Prostate gland (tissue), 2 donors: ENCODE measurements at places on chromosomes 12 and 14.

DNA sequence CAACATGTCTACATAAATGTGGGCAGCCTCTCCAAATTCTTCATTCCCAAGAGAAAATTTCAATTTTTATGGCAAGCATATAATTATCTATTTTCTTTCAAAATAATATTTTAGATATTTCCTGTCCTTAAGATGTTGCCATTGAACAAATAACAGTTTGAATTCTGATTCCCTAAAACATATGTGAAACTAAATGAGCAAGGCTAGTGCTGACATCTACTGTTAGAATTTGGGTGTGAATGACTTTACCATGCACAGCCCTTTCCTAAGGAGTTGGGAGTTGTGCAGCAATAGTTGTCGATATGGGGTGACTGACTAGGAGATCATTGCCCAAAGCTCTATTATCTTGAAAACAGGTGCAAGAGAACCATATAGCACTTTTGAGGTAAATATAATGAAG lies 108.2 kb upstream of the SLC38A4 start:
- no peaks in the 10 kb centered on the region for H3K36me3 ChIP-seq
- DNase-seq = no peak
- H3K27ac ChIP-seq = no peak overlapping the region

DNA sequence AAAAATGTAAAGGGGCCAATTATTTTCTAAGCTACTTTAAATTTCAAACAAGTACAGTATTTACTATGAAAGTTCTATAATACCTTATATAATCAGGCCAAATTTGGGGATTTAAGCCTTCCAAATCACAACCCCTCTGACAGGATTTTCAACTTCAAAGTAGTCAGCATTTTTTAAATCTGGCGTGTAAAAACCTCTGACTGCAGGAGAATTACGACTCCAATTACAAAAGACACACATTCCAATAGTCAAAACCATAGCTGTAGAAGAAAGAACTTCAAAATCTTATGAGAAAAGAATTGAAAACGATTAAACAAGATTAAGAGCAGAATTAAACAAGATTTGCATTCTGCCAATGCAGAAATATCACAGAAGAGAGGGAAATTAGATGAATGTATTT lies 12.7 kb downstream of the OSBPL8 start:
- no peaks in the 10 kb centered on the region for H3K36me3 ChIP-seq
- DNase-seq = no peak
- no peaks in the 10 kb centered on the region for H3K4me1 ChIP-seq
- H3K4me3 ChIP-seq = no peak overlapping the region

DNA sequence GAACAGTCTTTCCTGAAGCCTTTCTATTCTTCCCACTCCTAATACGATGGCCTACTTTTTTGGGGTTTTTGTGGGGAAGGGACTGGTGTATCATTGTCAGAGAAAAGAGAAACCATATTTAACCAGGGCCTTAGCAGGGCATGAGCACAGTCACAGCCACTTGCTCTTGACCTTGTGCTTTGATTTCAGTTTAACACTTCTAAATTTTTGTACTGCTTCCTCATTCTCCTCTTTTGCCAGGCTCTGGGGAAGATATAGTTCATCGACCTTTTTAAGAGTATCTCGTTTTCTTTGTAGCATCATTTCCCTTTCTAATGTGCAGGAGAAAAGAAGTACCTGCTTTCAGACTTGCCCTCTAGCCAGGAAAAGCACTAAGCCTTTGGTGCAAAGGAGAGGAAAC lies 2.2 kb downstream of the ZBTB1 start:
- H3K4me3 ChIP-seq = no peak overlapping the region
- H3K27ac ChIP-seq = peak overlapping the region; percentile 98
- DNase-seq = no peak

DNA sequence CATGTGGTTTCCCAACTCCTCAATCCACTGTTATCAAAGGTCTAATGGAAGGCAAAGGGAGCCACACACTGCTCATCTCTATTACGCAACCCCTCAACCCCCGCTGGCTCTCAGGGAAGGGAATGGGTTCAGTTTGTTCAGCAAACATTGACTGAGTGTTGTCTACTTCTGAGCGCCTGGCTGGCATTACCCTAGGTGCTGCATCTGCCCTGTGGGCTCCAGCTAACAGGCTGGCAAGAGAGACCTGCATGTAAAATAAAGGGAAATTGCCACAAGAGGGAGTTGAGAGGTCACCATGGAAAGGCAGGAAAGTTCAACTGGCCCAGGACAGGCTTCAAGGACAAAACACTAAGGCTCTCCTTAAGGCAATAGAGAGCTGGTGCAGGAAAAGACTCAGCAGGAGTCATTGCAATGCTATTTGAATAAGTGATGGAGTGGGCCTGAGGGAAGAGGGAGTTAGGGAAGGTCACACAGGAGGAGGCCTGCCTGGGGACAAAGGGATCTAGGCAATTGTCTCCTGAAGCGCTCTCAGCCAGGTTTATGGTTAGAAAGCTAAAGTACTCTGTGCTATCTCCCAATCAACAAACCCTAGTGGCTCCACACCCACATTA lies 5.5 kb upstream of the ZNF740 start:
- peak; percentile 73 for DNase-seq
- H3K27me3 ChIP-seq = no peaks in the 10 kb centered on the region
- H3K36me3 ChIP-seq = no peaks in the 10 kb centered on the region
- H3K4me1 ChIP-seq = peaks cover 21% of the 10 kb centered on the region
- H3K4me3 ChIP-seq = no peak overlapping the region

DNA sequence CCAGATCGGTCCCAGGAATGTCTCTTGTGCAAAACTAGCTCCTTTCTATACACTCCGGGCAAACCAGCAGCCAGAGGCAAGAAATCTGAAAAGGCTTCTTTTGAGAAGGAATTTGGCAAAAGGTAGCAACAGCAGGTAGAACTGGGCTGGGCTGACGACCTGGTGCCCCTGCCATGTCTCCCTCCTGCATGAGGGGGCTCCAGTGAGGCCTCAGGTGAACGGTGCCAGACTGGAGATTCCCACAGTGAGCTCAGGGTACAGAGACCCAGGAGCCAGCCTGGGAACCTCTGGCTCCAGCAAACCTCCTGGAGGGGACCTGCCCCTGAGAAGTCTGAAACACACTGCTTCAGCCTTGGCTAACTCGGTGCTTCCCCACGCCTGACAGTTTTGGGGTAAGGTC lies 10.8 kb downstream of the ITPK1 start:
- H3K4me3 ChIP-seq = no peak overlapping the region
- no peak for DNase-seq
- no peak overlapping the region for H3K27ac ChIP-seq

GRCh38 chr12:111819191-111820158 lies 22.6 kb upstream of the MAPKAPK5 start:
- H3K27ac ChIP-seq = no peak overlapping the region
- H3K4me1 ChIP-seq = no peaks in the 10 kb centered on the region
- no peaks in the 10 kb centered on the region for H3K36me3 ChIP-seq
- no peak for DNase-seq

- peak; percentile 7 for DNase-seq
- H3K27ac ChIP-seq = no peak overlapping the region
- no peaks in the 10 kb centered on the region for H3K4me1 ChIP-seq
- no peaks in the 10 kb centered on the region for H3K27me3 ChIP-seq
- H3K36me3 ChIP-seq = no peaks in the 10 kb centered on the region
- H3K4me3 ChIP-seq = no peak overlapping the region
Measured at GRCh38 chr12:105561546-105562198, 231.2 kb downstream of the C12orf75 start.

GRCh38 chr12:23049180-23049579 lies 424.2 kb downstream of the ETNK1 start:
- H3K36me3 ChIP-seq = no peaks in the 10 kb centered on the region
- no peaks in the 10 kb centered on the region for H3K4me1 ChIP-seq
- no peak overlapping the region for H3K4me3 ChIP-seq
- H3K27ac ChIP-seq = no peak overlapping the region
- H3K27me3 ChIP-seq = no peaks in the 10 kb centered on the region

DNA sequence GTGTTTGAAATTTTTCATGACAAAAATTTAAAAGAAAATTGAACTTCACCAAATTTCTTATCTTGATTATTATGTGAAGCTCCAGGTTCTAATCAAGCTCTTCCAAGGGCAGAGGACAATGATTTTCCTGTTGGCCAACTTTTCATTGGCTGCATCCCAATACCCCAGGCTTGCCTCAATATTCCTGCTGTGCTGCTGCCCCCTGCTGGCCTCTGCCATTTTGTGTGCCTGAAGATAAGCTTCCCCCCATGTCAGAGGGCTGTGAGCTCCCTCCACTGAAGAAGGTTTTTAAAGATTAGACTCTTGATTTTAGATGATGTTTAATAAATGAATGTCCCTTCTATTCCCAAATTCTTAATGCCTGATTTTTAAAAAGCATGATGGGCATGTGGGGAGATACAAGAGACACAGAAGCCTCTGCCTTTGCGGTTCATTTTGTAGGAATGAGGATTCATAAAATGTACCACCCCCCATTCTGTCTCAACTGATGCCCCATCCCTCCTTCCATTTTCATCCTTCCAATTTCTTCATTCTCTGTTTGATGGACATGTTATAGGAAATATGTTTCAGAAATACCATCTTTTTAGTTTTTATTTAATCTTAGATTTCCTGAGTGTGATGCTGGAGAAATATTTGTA lies 76.7 kb upstream of the RGS6 start:
- no peaks in the 10 kb centered on the region for H3K4me1 ChIP-seq
- no peak overlapping the region for H3K27ac ChIP-seq
